Activated CD8-positive, alpha-beta memory T cell treated with anti-CD3 and anti-CD28 coated beads for 24 hours (primary cell): ENCODE measurements at places on chromosomes 1 and 21.

GRCh38 chr1:59427784-59428183, 130.9 kb downstream of the FGGY start:
- DNase-seq, result no peak

DNA sequence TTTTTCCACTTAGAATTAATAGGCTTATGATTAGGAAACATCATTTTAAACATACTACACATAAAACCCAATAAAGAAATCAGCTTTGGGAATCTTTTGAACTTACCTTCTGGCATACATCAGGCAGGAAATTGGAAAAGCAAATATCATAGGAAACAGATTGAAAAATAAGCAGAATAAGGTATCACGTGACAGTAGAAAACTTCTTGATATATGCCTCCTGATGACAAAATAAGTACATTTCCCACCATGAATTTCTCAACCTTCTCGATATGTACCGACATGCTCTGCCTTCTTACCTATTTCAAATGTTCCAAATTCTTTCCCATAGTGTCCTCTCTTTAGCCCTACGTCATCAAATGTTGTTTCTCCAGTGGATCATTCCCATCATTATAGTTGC, 72.4 kb downstream of the CLCA4 start:
- no peak for DNase-seq

DNA sequence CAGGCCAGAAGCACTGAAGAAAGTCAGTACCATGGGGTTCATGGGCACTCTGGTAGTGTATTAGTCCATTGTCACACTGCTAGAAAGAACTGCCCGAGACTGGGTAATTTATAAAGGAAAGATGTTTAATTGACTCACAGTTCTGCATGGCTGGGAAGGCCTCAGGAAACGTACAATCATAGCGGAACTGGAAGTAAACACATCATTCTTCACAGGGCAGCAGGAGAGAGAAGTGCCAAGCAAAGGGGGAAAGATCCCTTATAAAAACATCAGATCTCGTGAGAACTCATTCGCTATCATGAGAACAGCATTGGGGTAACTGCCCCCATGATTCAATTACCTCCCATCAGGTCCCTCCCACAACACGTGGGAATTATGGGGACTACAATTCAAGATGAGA, 20.2 kb upstream of the ROR1 start:
- no peak for DNase-seq

DNA sequence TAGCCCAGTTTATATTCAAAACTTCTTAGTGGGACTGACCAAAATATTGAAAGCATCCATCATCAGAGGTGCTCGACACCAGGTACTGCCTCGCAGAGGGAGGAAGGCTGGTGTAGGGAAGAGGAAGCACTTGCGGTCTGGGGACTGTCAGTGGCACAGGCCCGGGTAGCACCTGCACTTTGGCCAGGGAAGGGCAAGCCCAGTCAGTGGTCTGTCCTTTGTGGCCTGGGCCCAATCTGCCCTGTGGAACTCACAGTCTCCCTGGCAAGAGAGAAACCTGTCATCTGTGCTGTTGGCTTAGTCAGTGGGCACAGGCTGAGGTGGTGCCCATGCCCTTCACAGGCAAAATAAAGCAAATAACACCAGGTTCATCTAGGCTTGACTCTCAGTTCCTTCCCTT, 77.4 kb downstream of the SYT6 start:
- DNase-seq, result no peak

DNA sequence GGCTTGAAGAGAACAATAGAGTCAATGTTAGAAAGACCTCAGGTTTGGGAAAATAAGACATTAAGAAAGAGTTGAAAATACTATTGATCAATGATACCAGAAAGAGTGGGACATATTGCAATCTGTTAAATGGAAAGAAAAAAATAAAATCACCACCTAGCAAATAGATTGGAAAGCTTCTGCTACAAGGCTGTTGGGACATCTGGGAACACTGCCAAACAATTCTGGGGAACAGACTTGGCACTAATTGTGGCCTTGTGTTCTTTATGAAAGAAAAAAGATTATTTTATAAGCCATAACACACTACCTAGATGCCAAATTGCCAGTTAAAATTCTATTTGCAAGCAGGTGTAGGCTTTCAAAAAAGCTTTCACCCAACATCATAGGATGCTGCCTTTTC, 137.8 kb downstream of the TSEN15 start:
- no peak for DNase-seq

GRCh38 chr1:231550448-231550781, 21.9 kb downstream of the TSNAX start:
- DNase-seq, result no peak

- no peak for DNase-seq
These were observed 32.6 kb downstream of the KCNC4 start for GRCh38 chr1:110242731-110243130.

DNA sequence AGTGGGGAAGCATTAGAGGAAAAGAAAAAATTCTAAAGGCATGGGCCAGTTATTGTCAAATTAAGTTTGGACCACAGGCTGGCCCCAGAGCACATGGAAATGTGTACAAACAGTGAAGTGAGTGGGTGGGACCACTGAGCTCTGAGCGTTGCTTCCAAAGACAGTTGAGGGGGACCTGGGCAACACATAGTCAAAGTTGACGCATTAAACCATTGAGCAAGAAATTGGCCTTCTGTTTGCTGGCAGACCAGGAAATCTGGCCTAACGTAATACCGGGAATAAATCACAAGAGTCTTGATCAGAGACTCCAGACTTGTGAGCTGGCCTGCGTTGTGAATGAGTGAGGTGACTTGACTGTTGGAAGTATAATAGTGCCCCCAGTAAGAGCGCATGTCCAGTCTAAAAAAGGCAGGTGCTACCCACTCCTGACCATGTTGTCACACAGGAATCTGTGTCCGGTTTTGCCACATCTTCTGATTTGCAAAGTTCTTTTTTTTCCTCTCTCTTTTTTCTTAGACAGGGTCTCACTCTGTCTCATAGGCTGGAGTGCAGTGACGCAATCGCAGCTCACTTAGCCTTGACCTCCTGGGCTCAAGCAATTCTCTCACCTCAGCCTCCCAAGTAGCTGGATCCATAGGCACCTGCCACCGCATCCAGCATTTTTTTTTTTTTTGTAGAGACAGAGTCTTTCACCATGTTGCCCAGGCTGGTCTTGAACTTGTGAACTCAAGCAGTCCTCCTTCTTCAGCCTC, 10.7 kb downstream of the EPHB2 start:
- DNase-seq, result no peak

DNA sequence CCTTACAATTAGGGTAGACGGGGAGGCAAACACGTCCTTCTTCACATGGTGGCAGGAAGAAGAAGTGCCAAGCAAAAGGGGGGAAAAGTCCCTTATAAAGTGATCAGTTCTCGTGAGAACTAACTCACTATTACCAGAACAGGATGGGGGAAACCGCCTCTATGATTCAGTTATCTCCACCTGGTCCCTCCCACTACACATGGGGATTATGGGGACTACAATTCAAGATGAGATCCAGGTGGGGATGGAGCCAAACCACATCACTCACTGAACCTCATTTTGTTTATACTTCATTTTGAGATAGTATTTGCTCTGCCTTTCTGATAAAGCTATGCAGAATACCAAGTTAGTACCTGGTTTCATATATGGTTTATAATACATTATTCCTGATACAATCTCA, 26.5 kb downstream of the APP start:
- DNase-seq, result no peak

DNA sequence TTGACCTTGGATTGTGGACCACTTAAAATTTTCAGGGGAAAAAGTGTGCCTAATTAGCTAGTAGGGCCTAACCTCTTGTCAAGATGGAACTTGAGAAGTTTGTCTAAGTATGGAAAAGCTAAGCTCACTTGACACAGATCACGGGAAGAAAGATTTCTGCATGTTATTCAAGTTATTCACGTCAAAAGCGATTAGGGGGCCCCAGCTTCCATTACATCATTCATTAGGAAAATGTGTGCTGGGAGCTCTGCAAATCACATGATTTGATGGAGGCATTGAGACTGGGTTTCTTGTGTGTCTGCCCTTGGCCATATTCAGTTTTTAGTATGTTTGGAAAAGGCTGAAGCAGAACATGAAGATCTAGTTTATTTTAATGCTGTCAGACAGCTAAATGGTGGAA, 15.5 kb upstream of the POGZ start:
- no peak for DNase-seq
